ENCODE measurements at places on chromosomes 11 and 22.

DNA sequence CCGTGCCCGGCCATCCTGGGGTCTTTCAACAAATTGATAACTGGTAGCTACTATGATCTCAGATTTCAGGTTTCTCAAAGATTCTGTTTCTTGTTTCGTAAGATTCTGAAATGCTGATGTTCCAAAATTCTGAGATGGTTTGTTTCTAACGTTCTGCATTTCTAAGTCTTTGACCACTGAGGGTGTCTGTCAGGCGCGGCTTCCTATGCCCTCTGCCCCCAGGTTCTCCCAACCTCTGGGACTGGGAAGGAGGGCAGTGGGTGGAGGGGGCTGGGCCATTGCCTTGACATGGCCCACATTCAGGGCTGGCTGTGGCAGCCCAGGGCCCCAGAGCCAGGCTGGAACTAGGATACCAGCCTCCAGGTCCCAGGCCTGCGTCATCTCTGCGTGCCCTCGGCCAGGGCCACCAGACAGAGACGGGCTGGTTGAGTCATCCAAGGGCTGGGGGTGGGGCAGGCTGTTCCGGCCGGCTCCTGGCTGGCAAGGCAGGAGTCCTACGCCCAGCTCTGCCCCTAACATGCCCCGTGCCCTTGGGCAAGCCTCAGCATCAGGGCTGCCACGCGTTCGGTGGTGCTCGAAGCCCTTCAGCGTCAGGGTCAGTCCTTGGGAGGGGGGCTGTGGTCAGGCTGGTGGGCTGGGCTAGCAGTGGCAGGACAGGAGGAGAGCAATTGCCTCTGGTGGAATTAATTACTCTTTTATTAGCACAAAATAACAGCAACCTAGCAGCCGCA, 5.2 kb downstream of the TMEM134 start:
- DNase-seq, result no peak

DNA sequence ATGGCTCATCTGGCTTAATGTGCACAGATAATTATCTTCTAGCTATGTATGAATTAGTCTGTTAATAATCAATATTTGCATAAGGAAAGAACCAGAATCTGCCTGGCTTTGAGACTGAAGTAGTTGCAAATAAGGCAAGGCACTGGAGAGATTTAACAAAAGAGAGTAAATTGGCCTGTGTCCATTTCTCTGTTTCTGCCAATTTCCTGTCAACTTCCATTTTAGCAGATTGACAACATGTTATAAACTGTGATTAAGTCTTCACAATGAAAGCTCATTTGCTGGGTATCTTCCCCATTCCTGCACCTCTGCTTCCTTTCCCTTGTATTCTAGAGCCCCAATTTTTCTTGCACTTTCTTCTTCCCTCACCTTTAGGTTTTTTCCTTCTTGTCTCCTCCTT, 5.3 kb upstream of the TMEM123 start:
- no peak for DNase-seq

- no peak for DNase-seq
These were observed 524 bp downstream of the MTMR2 start for GRCh38 chr11:95923439-95923727.

DNA sequence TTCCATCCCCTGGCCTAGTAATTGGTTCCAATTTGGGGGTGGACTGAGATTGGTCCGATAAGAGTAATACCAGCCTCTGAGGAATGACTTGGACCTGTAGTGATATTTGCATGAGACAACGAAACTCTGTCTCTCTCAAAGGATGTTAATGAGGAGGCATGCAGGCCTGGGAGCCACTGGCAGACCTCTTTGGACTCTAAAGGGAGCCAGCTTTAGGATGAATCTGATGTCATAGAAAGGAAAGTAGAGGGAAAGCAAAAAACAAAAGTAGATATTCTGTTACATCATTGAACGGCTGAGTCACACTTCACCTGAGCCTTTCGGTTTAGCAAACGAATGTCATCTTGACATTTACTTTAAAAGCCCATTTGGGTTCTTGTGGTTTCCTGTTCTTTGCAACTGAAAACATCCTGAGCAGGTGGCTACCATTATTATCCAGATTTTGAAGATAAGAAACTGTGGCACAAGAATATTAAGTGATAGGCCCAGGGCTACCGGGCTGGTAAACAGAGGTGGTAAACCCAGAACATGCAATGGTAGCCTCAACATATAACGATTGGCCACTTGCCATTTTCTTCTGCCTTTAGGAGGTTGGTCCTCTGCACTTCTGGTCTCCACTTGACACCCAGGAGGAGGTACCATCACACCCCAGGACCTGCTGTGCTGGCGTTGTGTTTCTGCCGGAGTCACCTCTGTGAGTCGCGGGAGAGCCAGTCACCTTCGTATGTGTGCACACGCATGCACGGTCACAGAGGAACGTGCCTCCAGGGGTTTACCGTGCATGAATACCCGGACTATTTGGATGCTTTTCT, 42.7 kb downstream of the RTL6 start:
- DNase-seq, result no peak

- DNase-seq, result no peak
These were observed 4.2 kb downstream of the RAB3IL1 start for GRCh38 chr11:61912991-61913698.

DNA sequence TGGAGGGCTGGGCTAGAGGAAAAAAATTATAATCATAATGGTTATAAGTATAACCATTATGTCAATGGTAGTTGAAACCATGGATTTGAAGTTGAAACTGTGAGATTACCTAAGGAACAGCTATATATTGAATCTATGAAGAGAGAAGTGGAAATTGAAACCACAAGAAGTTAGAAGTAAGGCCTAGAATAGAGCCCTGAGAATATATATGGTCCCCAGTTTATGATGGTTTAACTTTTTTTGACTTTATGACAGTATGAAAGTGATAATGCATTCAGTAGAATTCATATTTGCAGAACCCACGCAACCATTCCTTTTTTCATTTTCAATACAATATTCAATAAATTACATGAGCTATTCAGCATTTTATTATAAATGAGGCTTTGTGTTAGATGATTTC, 15.0 kb downstream of the AASDHPPT start:
- DNase-seq, result no peak

DNA sequence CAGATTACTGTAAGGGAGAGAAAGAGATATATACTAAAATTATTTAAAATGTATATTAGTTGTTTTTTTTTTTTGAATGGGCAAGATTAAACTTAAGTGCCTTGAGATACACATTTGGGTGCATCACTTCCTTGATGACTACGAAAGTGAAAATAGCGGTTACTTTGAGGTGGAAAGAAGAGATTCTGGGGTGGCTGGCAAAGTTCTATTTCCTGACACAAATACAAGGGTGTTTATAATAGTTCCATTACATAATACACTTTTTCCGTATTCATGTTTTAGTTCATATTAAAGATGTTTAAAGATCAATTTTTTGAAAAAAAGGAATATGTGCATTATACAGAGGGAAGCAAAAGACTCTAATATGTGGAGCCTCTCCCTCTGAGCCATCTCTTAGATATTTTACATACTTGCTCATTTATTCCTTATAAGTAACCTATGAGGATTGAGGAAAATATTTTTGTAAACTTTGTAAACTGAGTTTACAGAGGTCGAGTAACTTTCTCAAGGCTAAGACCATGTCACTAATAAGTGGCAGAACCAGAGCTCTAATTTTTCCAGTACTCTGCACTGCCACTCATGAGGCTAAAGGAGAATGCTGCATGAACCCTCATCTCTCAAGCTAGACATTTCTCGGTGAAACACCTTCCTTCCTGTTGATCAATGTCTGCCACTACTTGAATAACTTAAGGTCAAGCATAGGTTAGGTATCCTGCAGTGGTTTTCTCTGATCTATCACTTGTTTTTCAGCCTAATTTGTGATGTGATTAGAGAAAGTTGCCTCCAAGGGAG, 58.6 kb downstream of the DDIAS start:
- no peak for DNase-seq

DNA sequence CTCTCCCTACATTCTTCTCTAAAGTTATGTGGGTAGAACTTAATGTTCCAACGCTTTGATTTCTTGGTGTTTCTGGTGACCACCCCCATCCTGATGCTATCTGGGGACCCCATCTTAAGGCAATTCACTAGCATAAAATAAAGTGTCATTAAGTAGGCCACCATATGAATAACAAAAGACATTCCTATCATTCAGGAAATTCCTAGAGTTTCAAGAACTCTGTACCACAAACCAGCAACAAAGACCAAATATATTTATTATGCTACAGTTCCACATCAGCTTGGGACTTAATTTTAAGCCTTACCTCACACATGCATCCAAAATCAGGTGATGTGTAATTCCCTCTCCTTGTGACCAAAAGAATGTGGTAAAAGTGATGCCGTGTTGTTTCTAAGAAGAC, 254.6 kb upstream of the LRRC4C start:
- DNase-seq, result no peak

DNA sequence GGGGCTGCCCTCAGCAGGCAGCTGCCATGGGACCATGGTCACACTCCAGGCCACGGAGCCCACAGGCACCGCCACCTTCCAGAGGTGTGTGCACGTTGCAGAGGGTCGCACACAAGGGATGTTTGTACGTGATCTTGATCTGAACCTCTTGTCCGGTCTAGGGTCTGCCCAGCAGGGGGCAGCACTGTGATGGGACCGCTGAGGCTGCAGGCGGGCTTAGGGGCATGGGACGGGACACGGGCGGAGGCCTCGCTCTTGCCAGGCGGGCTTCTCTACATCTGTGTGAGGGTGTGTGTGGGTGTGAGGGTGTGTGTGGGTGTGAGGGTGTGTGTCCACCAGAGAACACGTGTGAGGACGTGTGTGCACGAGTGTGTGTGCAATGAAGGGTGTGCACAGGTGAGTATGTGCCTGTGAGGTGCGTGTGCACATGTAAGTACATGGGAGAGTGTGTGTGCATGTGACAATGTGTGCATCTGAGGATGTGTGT, 52.4 kb downstream of the CACNA1I start:
- no peak for DNase-seq

- DNase-seq, result no peak
These were observed 97.7 kb upstream of the FGF3 start for GRCh38 chr11:69916806-69917387.

DNA sequence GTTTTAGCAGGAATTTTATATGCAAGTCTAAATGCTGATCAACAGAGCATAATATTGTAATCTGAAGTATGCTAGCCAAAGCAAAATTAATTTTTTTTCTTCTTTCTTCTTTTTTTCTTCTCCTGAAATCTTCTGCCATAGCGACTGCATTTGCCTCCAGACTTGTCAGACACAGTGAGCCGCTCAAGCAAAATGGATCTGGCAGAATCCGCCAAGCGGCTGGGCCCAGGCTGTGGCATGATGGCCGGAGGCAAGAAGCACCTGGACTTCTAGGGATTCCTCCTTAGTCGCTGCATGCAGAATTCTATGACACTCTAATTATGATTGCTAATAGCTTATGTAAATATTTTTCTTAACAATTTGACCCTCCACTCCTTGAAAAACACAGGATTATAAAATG, 27.9 kb downstream of the PAX6 start:
- DNase-seq, result no peak

GRCh38 chr11:19979519-19979845, 180.8 kb downstream of the DBX1 start:
- DNase-seq, result no peak

GRCh38 chr11:74784234-74784633, 35.6 kb downstream of the RNF169 start:
- no peak for DNase-seq

- no peak for DNase-seq
These were observed 11.7 kb upstream of the FOLR2 start for GRCh38 chr11:72204886-72205285.

GRCh38 chr11:19506816-19507486, 205.7 kb upstream of the NAV2 start:
- DNase-seq, result no peak

DNA sequence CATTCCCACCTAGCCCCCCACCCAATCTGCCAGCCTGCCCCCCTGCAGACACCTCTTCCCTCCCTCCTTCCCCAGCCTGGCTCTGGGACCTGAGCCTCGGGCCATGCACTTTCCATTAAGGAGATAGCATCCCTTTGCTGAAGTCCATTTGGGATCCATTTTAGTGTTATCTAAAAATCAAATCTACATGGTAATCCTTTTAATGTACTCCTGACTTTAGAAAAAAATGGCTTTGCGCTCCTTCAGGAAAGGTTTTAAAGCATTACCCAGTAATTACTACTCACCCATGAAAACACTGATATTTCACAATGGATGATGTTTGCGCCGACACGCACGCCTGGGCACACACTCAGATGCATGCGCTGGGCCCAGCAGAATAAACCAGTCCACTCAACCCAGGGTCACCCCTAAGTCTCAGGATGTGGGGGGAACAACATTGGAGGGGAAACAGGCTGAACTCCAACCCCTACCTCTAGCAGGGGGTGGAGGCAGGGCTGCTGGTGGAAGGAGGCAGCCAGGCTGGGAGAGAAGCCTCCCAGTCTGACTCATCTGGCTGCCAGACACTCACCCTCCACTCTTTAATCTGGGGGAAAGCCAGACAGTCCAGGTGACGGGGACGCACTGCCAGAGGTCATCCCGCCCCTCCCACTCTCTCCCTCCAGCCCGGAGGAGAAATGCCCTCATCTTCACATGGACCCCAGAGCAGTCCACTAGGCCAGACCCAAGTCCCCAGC, 29.8 kb downstream of the LMO1 start:
- no peak for DNase-seq

- DNase-seq, result no peak
These were observed 8.6 kb downstream of the RPUSD4 start for GRCh38 chr11:126202646-126203359.

DNA sequence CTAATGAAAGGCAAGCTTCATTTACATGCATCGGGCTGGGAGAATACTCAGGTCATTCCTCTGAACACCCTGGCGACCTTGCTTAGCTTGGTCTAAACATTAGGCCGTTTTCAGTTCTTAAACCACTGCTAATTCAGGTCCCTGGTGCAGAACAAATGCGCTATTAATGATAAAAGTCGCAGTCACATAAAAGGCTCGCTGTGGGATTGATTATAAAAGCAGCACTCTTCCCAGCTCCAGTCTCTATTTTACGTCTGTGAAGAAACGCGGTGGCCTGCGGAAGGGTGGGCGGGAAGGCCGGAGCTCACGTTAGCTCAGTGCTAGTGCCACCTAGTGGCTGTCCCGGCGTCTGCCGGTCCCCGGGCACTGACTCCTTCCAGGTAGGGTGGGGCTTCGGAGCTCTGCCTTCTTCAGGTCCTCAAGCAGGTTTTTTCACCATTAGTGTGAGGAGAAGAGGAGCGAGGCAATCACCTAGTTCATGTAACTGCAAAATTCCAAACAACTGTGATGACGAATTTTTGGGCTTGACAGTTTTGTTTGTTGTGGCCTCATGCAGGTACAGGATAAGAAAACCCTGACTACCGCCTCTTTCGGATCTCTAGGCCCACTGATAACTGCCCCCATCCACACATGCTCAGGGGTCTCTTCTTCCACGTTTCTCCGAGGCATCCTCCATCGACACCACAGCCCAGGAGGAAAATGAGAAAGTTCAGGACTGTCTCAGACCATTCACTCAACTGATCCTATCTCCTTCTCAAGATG, 66.5 kb upstream of the CLMP start:
- peak; percentile 52 for DNase-seq

GRCh38 chr11:68963779-68964178, 17.0 kb downstream of the MRGPRD start:
- no peak for DNase-seq

Measured in left renal cortex interstitium (tissue), 4 donors.